ENCODE measurements at places on chromosomes 2 and 18. TPM values are rescaled to one million over a fixed set of nuclear protein-coding genes. Genes with fewer than 3 reads are reported as not detected.

The CRACDL gene
- not detected for total RNA-seq

The FSHR gene
- total RNA-seq = not detected

The SNTG2 gene
- not detected for total RNA-seq

The CYTIP gene
- total RNA-seq = 0.23 TPM

The ABCG8 gene
- total RNA-seq = not detected

The FAM161A gene
- 1.9 TPM for total RNA-seq

The SP9 gene
- not detected for total RNA-seq

The CRYGD gene
- not detected for total RNA-seq

The SPP2 gene
- not detected for total RNA-seq

The PLCD4 gene
- total RNA-seq = 4.0 TPM

The GPR45 gene
- not detected for total RNA-seq

The STK39 gene
- 6.0 TPM for total RNA-seq

The MAP4K4 gene
- 162 TPM for total RNA-seq

The ALPP gene
- not detected for total RNA-seq

The DOK6 gene
- total RNA-seq = 0.45 TPM

The PLGLB1 gene
- total RNA-seq = 0.38 TPM

The SERPINB4 gene
- not detected for total RNA-seq

The HOXD4 gene
- total RNA-seq = not detected

Data from smooth muscle cell of the coronary artery (primary cell).